IPS DF 6.9 (cell line): ENCODE measurements at places on chromosomes 6 and 20.

GRCh38 chr20:62470459-62470858 lies 5.3 kb downstream of the GATA5 start:
- DNase-seq = no peak

- no peak for DNase-seq
Observed at GRCh38 chr6:130671577-130671976, 155.6 kb upstream of the SMLR1 start.

GRCh38 chr6:136772685-136773472 lies 19.4 kb downstream of the MAP3K5 start:
- no peak for DNase-seq

- DNase-seq = no peak
Observed at GRCh38 chr20:38776363-38776762, 28.1 kb downstream of the ACTR5 start.

DNA sequence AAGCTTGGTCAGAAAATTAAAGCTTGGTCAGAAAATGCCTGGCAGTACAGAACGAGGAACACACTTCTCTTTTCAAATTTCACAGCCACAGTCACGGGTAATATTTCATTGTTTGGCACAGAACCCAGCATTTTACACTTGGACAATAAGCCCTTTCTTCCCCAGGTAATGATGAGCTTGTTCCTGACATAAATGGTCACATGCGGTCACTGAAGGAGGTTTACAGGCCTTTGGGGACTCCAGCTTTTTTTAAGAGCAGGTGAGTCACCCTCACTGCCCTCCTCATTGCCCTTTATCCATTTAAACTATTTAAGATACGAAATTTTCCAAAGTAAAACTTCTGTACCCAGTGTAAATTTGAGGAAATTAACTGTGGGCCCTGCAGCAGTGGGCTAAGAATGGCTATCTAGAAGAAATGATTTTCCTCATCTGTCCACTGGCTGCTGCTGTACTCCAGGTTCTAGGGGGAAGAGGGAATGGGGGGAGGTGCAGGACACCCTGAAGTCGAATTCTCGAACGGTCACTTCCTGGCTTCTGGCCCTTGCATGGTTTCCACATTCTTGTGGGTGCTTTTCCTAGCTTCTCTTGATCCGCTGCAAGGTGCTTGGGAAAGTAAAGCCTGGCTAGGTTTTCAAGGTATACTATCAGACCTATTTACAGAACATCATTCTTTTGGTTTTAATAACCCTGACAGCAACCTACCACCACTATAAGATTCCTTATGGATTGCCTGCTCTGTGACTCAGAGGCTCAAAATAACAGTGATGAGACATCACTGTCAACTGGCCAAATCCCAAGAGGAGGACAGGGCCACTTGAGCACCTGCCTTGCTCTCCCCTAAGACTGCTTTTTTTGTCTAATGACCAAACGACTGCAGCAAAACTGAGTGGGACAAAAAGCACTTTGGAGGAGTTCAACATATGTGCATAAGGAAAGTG lies 75.8 kb downstream of the PREP start:
- DNase-seq = no peak

DNA sequence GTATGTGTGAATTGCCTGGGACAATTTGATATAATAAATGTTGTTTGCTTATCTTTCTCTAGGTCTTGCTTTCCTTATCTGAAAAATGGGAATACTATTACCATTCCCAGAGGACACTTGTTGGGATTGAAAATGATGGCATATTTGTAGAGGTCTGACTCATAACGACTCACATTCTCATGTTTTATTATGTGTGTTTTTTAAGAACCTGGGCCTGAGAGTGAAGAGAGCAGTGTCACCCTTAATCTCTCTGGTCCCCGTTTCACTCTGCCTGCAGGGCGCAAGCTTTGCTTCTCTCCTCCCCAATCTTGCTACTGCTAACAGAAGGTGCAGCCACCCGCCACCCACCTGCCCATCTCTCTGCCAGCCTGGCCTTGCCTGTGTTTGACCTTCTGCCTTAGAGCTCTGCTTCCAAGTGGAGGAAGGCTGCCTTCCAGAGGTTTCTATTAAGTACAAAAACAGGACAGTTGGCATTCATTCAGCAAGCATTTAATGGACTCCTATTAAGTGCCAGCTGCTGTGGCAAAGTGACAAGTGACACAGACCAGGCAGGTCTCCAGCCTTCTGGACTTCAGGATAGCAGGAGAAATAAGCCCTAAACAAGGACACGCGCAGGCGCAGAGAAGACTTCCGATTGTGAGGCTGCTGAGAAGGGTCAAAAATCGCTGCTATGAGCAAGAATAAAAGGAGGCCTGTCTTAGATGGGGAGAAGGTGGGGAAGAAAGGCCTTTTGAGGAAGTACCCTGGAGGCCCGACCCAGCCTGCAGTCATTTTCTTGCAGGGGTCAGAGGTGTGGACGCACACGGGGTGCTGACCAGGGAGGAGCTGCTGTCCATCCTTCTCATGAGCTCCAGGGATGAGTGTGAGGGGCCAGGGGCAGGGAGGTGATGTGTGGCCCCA lies 112.5 kb downstream of the JPH2 start:
- DNase-seq = no peak

DNA sequence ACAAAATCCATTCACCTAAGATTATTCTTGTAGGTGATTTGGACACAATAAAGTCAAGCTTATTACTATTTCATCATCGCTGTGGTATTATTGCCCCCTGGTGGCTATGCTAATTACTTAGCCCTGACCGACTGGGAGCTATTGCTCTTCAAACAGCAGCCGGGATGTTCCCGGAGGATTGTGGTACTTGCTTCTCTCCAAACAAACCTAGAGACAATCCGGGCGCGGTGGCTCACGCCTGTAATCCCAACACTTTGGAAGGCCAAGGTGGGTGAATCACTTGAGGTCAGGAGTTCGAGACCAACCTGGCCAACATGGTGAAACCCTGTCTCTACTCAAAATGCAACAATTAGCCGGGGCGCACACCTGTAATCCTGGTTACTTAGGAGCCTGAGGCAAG lies 15.4 kb upstream of the STMND1 start:
- no peak for DNase-seq

GRCh38 chr20:33147299-33147698 lies 20.7 kb upstream of the BPIFA2 start:
- DNase-seq = no peak

DNA sequence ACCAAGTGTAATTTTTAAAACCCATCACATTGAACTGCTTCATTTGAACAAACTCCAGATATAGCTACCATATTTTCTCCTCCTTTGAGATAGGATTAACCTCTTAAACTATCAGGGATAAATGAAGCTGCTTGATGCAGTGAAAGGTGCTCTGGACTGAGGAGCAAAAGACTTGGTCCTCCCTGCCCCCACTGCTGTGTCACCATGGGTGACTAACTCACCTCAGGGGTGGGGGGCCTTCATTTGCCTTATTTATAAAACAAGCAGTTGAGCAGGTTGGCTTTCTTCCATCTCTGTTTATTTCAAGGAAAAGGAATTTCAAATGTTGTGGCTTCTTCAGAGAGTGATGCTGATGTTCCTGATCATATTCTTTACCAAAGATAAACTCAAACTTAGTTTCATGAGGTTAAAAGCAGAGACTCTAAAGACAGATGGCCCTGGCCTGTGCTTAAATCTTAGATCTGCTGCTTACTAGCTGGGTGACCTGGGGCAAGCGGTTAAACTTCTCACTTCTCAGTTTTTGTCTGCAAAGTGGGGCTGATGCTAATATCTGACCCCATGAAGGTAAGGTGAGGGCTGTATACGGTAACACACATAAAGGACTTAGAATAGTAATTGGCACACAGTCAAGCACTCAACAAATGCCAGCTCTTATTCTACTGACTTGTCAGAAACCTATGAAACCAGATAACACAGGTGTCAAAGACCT lies 50.5 kb downstream of the FHL5 start:
- DNase-seq = no peak

DNA sequence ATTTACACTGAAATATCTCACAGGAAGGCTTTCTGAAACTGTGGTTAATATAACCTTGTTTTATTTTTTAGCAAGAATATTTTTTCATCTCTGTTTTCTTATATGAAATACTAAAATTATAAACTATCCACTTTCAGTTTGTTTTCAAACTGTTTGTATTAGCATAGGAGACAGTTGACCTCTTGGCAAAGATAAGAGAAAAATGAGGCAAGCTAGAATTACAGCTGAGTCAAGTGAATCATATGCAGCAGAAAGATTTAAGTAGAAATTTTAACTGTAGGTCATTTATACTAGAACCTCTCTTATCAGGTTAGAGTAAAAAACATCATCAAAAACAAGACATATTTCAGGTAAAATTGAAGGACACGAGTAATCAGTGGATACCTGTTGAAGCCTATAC lies 792.6 kb downstream of the PHF3 start:
- DNase-seq = no peak

GRCh38 chr6:39178804-39179203 lies 50.5 kb downstream of the KCNK5 start:
- no peak for DNase-seq

GRCh38 chr6:148980234-148980633 lies 233.4 kb downstream of the UST start:
- DNase-seq = no peak

- no peak for DNase-seq
Observed at GRCh38 chr6:139644821-139645220, 270.4 kb upstream of the CITED2 start.

GRCh38 chr6:17017416-17017815 lies 84.4 kb upstream of the STMND1 start:
- no peak for DNase-seq

GRCh38 chr20:25221592-25222460 lies 26.1 kb upstream of the PYGB start:
- DNase-seq = no peak

DNA sequence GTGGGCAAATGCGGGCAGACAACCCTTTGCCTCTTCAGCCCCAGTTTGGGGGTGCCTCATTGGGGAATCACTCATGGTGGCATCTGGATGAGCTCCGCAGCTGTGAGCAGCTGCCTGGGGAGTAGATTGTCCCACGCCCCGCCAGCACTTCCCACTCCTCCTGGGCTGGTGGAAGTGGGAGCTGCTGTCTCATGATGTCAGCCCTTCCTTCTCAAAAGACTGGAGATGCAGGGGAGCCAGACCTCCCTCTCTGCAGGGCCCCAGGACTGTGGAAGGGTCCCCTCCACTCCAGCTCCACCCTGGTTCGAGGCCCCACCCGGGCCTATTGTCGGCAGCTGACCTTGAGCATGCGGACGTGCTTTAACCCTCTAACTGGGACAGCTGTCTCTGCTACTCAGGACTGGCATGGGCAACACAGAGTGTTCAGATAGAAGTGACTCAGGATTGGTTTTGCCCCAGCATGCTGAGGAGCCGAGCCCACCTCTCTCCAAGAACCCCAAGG lies 2.0 kb downstream of the UNC93A start:
- no peak for DNase-seq
